LHCN-M2 (cell line): ENCODE measurements at places on chromosomes 6 and 20. TPM values are rescaled to one million over a fixed set of nuclear protein-coding genes. Genes with fewer than 3 reads are reported as not detected.

- DNase-seq, result no peak
Observed at GRCh38 chr20:23879811-23880374, 345 bp upstream of the CST5 start.

DNA sequence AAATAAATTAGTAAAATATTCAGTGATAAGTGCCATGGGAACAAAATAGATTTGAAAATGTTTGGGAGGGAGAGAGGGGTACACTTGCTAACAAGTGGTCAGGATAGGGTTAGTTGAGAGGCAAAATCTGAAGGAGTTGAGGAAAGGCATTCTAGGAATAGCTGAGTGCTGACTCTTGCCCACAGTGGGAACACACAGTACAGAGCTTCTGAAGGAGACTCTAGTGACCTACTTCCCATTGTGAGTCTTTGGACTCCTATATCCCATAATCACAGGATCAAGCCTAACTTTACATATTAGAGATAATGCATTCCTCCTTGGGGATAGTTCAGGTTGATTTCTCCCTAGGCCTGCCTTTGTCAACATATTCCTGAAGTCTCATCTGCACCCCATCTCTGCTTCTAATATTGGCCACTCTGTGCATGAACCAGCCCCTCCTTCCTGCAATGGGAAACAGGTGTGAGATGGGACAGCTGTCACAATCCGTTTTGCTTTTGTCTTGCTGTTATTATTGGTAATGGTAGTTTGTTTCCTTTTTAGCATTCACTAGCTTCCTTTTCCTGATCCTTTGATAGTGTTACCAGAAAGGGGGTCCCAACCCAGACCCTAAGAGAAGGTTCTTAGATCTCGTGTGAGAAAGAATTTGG is 2.6 kb upstream of the TRIM38 start:
- peak; percentile 83 for DNase-seq

GRCh38 chr6:9431945-9432344 is 982.9 kb downstream of the TFAP2A start:
- DNase-seq, result no peak

Gene KCNQ2
- total RNA-seq, result not detected in 2 replicates

Gene RIPPLY2
- not detected in 2 replicates for total RNA-seq

- no peak for DNase-seq
Observed at GRCh38 chr20:59164686-59165391, 1.2 kb downstream of the ZNF831 start.

GRCh38 chr6:33375143-33375671 is 16.4 kb upstream of the KIFC1 start:
- DNase-seq, result peak; percentile 78
